ENCODE measurements at places on chromosomes 12 and 14. TPM values are rescaled to one million over a fixed set of nuclear protein-coding genes. Genes with fewer than 3 reads are reported as not detected.

GYS2 gene
- total RNA-seq: 0.15 TPM

- no peaks in the 10 kb centered on the region for H3K4me1 ChIP-seq
- H3K27me3 ChIP-seq: no peaks in the 10 kb centered on the region
- DNase-seq: no peak
- H3K27ac ChIP-seq: no peak overlapping the region
- H3K4me3 ChIP-seq: no peak overlapping the region
These were observed 6.3 kb downstream of the STYK1 start for GRCh38 chr12:10667581-10667980.

DNA sequence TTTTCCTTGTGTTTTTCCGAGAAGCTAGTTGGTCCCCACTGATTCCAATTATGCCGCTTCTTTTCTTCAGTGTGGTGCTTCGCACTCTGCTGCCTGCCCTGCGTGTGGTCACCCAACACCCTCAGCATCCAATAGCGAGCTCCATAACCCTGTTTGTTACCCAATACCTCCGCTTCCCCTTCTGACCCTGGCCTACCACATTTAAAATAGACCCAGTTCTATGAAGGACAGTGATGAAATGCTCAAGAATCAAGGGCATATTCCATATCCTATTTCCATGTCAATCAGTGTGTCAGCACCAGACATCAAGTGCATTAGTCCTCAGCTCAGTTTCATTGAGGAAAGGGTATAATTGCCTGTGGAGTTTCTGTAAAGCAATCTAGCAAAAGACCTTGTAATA, 9.5 kb downstream of the NDRG2 start:
- H3K36me3 ChIP-seq: no peaks in the 10 kb centered on the region
- no peaks in the 10 kb centered on the region for H3K4me1 ChIP-seq
- H3K4me3 ChIP-seq: no peak overlapping the region
- no peak for DNase-seq

RPL10L gene
- total RNA-seq: not detected
